ENCODE measurements at places on chromosomes 2 and 18.
A peak's percentile ranks its signal among the peaks of the same experiment; 100 is the strongest.

GRCh38 chr18:62549755-62550154, 26.9 kb downstream of the ZCCHC2 start:
- DNase-seq, result no peak

- DNase-seq, result peak; percentile 25
Observed at GRCh38 chr2:157497638-157498314, 53.9 kb upstream of the CYTIP start.

DNA sequence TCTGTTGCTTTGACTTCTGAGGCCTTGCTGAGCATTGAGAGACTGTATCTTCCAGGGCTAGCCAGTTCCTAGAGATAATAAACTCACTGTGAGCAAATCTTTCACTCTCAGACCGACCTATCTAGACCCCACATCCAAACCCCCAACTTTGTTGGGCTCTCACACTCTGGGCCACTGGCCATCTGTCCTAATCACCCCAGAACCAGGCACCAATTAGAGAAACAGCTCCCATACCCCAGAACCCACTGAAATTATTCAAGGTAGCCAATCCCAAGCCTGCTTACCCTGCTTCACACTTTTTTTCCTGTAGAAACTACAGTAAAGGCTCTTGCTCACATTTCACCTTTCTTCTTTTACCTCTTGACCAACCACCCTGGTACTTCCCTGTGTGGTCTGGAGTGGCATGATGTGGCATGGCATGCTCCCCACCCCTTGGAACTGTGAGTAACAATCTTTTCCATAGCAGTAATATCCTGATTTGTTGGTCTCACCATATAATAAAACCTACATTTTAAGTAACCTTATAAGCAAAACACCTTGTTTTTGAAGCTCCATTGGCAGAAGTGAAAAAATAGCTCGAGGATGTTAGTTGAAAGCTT, 55.2 kb downstream of the ANKRD12 start:
- no peak for DNase-seq

- no peak for DNase-seq
Observed at GRCh38 chr2:42795841-42796301, 3.5 kb upstream of the HAAO start.

DNA sequence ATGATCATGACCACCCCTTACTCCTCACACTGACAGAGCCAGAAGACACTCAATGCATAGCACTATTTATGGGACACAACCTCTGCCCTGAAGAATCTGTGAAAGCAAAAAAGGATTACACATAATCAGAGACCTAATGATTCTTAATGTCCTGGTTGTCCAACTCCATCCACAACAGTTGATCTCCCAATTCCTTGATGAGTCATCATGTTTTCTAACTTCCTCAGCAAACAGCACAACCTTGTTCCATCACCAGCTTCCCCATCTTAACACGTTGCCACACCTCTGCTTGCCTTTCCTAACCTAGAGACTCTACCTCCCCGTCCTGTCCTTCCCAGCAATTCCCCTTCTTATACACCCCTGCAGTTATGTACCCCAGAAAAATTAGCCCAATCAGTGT, 13.2 kb upstream of the MARCHF4 start:
- no peak for DNase-seq

DNA sequence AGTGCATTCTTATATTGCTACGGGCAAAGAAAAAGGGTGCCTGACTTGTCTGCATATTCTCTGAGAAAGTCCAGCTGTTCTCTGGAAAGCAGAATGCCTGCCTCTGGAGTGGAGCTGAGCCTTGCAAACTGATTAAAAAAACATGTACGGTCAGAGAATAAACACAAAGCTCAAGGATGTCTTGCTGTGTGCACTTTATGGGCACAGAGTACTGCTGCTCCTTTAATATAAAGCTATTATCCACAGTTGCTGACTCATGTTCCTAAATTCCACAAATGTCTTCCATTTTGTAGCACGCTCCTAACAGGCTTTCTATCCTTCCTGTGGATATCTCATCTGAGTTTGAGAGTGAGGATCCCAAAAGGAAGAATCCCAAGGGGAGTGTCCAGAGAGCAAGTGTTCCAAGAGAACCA, 229.0 kb downstream of the MREG start:
- no peak for DNase-seq

GRCh38 chr2:29562319-29562718, 359.1 kb downstream of the ALK start:
- DNase-seq, result no peak

- DNase-seq, result no peak
Observed at GRCh38 chr2:173989884-173990215, 24.7 kb upstream of the SP3 start.

- DNase-seq, result no peak
Observed at GRCh38 chr2:28352104-28352503, 40.6 kb upstream of the FOSL2 start.
